Activated gamma-delta T cell treated with anti-CD3 and anti-CD28 coated beads, Interleukin-2, amount 50 U/mL, for 16 hours (primary cell): ENCODE measurements at places on chromosomes 2 and 18.

DNA sequence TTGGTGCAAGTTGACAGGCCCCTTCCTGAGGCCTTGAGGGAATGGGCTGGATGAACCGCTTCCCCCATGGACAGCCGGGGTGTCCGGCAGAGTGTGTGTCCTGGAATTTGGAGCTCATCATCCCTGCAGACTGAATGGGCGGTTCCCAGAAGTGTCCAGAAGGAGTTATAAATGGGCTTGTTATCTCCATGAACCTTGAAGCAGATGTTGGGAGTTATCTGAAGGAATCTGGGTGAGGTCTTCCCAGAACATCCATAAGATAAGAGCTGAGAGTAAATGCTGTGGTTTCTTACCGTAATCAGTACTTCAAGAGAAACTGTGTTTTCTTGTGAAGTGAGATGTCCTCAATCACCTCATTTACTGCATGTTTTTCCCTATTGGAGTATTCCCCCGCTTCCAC lies 21.1 kb downstream of the PLB1 start:
- DNase-seq = no peak

- DNase-seq = no peak
Measured at GRCh38 chr18:46546111-46546640, 110.8 kb downstream of the LOXHD1 start.

- no peak for DNase-seq
Measured at GRCh38 chr18:46939337-46939963, 22.0 kb downstream of the KATNAL2 start.

- no peak for DNase-seq
Measured at GRCh38 chr18:35289727-35290093, 319 bp downstream of the ZSCAN30 start.

GRCh38 chr2:109545828-109546713 lies 67.7 kb downstream of the SEPTIN10 start:
- peak; percentile 18 for DNase-seq

GRCh38 chr2:189798312-189799029 lies 14.2 kb downstream of the PMS1 start:
- no peak for DNase-seq

DNA sequence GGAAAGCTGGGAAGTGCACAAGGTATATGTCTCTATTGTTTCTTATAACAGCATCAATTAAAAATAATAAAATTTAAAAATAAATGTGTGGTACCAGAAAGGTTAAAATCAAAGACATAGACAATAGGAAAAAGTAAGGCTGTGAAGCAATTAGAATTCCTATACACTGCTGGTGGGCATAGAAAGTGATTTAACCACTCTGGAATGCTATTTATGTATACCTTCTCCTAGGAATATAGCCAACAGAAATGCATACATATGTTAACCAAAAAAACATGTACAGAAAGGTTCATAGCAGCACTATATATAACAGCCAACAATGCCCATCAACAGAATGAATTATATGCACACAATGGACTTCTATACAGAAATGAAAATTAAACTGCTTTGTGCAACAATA lies 43.0 kb downstream of the WDSUB1 start:
- no peak for DNase-seq

DNA sequence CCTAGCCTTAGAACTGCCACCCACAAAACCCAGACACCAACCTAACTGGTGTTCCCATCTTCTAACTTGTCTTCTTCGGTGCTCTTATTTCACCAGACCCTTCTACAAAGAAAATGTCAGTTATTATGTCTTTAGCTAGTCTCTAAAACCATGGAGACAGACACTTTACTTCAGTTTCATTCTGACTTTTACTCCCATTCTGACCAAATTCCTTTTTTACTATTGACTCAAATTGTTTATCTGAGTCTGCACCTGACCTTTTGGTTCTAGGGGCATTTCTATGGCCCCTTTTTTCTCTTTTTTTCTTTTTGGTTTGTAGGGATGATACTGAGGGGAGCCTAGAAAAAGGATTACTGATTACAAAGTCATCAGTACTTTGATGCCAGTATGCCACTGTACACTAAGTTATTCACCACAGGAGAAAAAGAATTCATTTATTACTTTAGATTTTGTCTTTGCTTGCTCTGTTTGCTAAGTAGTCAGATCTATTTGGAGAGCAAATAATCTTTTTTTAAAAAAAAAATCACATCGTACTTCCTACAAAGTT lies 6.8 kb upstream of the SLC1A4 start:
- no peak for DNase-seq
